ENCODE measurements at places on chromosomes 12 and 14. TPM values are rescaled to one million over a fixed set of nuclear protein-coding genes. Genes with fewer than 3 reads are reported as not detected.

RGS6 gene
- polyA plus RNA-seq, result not detected

FITM1 gene
- 0.21 TPM for polyA plus RNA-seq

WNT5B gene
- polyA plus RNA-seq, result 19.2 TPM

LBHD2 gene
- polyA plus RNA-seq, result not detected

- no peak for DNase-seq
These were observed 582.6 kb upstream of the ATP2B1 start for GRCh38 chr12:90290980-90291975.

DNA sequence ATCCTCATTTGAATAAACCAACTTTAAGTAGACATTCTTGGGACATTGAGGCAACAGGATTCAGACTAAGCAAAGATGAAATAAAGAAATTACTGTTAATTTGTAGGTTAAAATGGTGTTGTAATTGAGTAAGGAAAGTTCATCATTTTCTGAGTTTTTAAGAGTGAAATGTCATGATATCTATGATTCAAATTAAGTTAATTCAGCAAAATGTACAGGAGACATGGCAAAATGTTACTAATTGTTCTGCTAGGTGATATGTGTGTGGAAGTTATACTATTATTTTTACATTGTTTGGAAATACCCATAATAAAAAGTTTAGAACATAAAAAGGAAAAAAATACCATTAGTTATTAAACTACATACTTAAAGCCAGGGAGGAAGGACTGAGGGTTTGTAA is 55.0 kb upstream of the EGLN3 start:
- no peak for DNase-seq
